Activated CD4-positive, alpha-beta memory T cell treated with anti-CD3 and anti-CD28 coated beads, Interleukin-2, amount 10 ng/mL, durations not matched to agents 7 days and 5 days (primary cell): ENCODE measurements at places on chromosomes 3 and 15. TPM values are rescaled to one million over a fixed set of nuclear protein-coding genes. Genes with fewer than 3 reads are reported as not detected.

Gene RETNLB
- not detected for total RNA-seq

Gene PPP4R2
- 106 TPM for total RNA-seq

Gene HHLA2
- total RNA-seq: 11.6 TPM

Gene TRIM42
- total RNA-seq: not detected

Gene ADCY5
- total RNA-seq: not detected

Gene PDZRN3
- total RNA-seq: not detected

Gene SNTN
- total RNA-seq: not detected

DNA sequence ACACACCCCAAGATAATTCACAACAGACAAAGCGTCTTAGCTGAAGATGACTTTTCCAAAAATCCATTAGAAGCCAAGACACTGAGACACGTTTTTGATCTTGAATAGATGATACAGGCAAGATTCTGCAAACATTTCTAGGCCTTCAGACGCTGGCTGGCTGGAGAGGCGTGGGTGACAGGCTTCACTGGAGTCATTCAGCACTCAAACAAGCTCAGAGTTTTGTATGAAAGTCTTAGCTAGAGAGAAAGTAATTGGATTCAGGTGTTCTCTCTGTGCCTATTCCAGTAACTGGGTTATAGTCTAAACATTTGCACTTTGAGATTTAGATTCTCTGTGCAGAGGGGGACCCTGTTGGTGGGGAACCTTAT lies 147.7 kb upstream of the BHLHE40 start:
- DNase-seq: peak; percentile 58

DNA sequence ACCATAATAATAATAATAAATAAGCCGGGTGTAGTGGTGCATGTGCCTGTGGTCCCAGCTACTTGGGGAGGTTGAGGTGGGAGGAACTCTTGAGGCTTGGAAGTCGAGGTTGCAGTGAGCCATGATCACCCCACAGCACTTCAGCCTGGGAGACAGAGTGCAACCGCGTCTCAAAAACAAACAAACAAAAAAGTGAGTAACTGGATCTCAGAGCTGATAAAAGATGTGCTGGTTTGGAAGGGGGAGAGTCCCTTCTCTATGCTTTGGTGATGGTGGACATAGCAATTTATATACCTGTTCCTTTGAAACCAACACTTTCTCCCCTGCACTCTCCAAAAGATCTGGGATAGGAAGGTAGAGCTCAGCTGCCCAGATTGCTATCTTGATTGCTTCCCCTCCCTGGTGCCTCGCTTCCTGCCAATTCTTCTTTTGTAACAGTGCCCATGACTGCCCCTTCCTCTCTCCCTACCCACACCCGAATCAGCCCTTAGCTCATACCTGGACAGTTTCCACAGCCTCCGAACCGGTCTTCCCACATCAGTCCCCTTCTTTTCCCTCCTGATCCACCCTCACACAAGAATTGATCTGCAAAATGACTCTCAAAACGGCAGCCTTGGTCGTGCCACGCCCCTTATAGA lies 55.1 kb upstream of the UBE2E1 start:
- DNase-seq: no peak

DNA sequence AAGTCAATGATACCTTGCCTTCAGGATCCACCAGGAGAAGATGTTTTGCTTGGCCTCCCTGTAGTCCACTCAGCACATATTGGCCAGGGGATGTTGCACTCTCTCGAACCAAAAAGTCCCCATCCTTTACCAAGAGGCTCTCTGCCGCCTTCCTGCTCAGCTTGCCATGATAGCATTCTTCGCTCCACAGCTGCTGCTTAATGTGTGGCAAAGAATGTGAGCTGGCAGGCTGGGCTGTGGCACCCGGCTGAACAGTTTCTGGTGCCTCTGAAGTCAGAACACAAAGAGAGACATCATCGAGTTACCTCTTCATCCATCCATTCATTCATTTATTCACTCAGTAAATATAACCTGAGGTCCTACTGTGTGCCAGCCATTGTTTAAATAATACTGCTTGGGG lies 23.9 kb upstream of the CEP152 start:
- no peak for DNase-seq

DNA sequence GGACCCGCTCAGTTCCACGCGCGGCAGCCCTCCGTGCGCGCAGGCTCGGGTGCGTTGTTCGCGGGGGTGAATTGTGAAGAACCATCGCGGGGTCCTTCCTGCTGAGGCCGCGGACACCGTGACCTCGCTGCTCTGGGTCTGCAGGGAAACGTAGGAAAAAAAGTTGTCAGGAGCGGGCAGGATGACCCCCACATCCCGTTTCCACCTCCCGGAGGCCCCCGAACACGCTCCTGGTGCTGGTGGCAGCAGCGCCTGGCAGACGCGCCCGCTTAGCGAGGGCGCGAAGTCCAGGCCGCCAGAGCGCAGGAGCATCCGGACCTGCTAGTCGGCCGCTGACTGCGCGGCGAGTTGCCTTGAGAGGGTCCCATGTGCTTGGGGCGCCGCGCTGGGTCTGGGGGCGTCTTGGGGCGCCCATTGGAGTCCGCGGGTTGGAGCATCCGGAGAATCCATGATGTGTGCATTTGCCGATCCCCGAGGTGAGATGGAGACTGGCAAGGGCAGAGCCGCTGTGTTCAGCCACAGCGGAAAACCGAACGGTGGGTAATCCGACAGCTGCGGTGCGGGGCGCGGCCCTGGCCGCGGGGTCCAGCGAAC lies 520 bp downstream of the GREM1 start:
- DNase-seq: no peak

- no peak for DNase-seq
Observed at GRCh38 chr3:105686278-105686897, 182.4 kb downstream of the CBLB start.

DNA sequence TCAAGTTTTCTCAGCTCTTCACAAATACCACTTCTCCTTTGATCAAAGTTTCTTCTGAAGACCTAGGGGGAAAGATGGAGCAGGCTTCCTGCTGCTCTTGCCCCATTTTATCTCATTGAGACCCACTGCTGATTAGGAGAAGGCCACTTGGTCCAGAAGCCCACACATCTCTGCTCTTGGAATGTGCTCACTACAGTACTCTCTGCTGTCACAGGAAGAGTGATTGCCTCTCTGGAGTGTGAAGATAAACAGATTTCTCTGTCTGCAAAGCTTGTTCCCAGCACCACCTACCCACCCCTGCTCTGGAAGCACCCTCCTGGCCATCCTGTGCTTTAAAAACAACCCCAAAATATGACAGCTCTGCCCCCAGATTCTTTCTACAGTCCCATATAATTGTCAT lies 41.3 kb upstream of the PRTG start:
- no peak for DNase-seq

GRCh38 chr3:100482176-100482575 lies 10.2 kb upstream of the TMEM45A start:
- DNase-seq: no peak

GRCh38 chr3:4739289-4740236 lies 239.7 kb upstream of the BHLHE40 start:
- peak; percentile 66 for DNase-seq

- no peak for DNase-seq
Observed at GRCh38 chr15:47673232-47673761, 44.0 kb upstream of the SEMA6D start.

DNA sequence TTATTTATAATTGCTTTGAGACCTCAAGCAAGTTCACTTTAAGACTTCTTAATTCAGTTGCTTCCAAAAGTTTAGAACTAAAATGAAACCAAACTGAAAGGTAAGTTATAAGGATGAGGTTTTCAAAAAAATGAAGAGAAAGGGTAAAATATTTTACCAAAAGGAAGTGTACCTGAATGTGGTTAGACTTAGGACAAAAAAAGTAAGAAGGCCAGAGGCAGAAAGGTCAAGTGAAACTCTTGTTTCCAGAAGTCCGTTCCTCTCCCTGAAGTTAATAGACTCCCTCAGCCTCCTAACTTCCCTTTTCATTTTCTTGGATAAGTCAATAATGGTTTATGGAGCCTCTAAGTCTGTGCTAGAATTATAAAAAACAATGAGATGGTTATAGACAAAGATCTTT lies 16.6 kb downstream of the BTLA start:
- DNase-seq: no peak

DNA sequence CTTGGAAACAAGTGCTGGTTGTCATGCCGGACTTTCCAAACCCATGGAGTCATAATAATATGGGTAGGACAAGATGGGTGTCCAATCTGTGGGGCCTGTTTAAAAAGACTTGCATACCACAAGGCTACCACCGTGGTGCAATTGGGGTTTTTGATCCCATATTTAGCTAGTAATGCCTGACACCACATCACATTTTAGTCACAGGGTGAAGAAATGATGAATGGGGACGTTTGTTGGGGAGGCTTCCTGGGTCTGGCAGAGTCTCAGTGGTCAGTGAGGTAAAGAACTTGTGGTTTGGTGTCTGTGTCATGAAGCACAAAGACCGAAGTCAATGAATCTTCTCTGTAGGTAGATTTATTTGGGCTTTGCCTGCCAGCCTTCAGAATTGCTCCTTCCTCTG lies 31.0 kb downstream of the P3H2 start:
- DNase-seq: no peak

DNA sequence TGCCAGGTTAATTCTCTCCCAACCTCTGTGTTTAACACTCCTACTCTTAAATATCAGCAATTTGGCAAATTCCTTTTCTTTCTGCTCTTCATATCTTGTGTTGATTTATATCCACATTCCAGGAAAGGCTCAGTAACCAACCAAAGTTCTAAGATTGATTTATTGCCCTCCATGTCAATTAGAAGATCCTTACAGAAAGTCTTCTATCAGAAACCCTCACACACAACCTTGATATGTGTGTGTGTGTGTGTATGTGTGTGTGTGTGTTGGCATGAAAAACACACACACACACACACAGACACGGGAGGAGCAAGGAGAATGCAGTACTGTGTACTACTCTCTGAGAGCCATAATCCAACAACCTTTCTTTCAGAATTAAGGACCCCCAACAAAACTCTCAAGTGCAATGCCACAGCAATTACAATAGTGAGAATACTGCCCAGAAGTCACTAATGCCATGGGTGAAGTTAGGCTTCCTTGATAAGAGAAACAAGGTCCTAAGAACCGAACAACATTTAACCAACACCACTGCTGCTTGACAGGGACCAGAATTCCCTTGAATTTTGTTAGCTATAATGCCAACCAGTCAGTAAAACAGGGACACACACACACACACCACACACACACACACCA lies 1.1 kb downstream of the LSAMP start:
- DNase-seq: no peak

DNA sequence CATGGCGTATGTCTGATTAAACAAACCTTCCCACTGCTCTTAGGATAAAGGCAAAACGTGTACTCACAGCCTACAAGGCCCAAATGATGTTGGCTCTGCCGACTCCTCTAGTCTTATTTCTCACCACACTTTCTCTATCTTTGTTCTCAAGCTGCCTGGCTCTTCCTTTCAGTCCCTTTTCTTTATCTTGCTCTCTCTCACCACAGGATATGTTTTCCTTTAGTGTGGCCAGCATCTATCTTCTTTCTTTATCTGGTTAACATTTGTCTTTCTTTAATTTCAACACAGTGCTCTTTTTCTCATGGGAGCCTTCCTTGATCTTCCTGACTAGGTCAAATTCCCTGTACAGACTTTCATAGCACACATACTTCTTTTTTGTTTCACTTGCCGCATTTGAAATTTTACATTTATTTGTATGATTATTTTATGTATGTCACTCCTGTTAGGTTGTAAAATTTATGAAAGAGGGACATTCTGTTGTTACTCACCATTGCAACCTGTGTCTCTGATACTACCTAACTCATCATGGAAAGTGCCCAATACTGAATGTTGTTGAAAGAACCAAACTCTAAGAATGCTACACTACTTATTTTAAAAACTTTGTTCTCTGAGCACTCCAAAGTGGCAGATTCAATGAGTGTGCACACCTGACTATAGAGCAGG lies 328.9 kb upstream of the CBLB start:
- no peak for DNase-seq

DNA sequence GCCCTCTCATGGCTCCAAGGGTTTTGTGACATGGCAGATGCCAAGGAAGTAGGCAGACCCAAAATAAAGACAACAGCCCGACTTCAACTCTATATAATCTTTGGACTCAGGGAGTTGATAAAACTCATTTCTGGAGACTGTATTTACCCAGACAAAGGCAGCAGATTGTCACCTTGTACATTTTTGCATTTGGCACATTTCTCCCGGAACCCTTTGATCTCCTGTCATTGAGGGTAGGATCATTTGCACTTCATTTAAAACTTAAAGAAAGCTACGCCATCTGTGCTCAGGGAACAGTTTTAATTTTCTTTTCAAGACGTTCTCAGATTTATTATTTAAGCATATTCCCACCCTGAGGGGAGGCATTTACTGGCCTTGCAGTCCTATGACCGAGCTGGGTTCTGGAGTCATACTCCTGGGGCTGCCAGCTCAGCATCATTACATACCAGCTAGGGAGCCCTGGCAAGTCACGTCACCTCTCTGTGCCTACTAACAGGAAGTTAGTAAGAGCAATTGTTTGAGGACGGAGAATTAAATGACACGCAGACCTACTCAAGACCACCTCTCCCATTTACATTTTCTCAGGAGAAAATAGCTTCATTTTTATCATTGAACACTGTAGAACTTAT lies 5.9 kb downstream of the CDCP1 start:
- no peak for DNase-seq

DNA sequence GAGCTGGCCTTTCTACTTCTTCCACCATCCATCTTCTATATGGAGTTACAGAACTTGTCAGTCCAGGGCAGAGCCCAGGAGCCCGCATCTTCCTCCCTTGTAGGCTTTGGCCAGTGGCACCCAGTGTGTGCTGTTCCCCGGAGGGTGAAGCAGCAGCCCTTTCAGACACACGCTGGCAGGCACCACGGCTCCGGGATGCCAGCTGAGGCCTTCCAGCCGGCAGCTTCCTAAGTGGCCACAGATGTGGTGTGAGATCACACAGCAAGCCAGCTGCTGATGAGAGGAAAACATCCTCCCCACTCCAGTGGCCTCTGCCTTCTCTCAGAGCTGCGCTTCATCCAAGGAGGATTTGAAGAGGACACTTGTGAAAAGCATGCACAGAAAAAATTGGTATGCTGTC lies 24.1 kb downstream of the CRABP1 start:
- DNase-seq: no peak

- DNase-seq: no peak
Observed at GRCh38 chr3:143914257-143914656, 57.4 kb upstream of the DIPK2A start.

DNA sequence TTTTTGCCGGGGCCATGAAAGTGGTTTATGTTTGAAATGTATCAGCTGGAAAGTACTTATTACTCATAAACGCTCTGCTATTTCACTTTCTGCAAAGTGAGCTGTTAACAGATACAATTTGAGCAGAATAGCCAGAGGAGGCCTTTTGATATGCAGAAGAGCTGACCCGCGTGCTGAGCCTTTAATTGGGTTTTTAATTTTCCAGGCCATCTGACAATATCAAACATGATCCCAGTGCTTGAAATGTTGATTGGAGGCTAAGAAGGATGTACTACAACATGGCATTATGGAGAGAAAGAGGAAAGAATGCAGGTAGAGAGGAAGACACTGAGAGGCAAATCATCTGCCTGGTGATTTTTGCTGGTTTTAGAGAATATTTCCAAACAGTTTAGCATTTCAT lies 261.3 kb upstream of the MEIS2 start:
- no peak for DNase-seq
